Jurkat, Clone E6-1 (cell line): ENCODE measurements at places on chromosomes 1 and 21.
A peak's percentile ranks its signal among the peaks of the same experiment; 100 is the strongest.

DNA sequence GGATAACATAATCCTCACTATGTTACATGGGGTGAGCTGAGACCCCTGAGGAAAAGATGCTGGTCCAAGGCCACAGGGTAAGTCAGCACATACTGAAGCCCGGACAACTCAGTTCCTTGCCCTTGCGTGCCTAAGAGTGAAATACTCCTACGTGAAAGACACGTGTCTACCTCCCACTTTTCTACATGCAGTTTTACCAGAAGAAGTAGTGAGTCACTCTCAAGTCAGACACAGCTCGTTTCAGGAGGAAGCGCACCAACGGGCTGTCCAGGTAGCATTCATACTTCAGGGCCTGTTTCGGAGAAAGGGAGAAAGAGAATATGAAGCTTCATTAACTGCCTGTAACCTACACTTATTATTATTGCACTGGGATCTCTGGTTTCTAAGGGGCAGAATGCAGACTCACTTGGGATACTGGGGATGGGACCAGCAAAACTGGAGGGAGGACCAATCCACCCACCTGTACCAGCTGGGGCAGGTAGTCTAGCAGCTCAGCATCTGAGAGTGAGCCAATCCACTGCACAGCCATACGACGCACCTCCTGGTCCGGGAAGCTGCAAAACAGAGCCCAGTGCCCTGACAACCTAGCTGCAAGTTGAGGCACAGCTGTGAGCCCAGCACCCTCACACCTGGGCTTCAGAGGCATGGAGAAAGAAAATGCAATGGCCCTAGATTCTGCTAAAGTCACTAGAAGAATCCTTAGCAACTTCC is 32.4 kb upstream of the PPP1R15B start:
- DNase-seq = no peak

- DNase-seq = no peak
Observed at GRCh38 chr1:109887271-109887670, 23.4 kb upstream of the CSF1 start.

GRCh38 chr1:91123319-91123718 is 101.5 kb upstream of the ZNF644 start:
- DNase-seq = no peak

GRCh38 chr1:159921700-159922504 is 3.4 kb downstream of the TAGLN2 start:
- no peak for DNase-seq

DNA sequence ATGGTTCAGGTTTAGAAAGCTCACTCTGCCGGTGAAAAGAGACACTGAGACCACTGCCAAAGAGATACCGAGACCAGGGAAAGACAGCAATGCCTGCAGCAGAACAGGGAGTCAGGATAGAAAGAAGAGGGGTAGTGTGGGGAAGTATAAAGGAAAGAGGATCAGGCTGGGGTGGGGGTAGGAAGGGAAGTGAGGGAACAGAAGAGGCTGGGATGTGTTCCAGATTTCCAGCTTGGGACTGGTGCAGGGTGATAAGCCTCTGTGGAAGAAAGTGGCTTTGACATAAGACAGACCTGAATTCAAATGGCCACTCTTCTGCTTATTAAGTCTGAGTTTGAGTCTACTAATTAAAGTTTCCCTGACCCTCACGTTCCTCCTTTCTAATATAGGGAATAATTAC is 105.9 kb downstream of the PIK3R3 start:
- DNase-seq = no peak

DNA sequence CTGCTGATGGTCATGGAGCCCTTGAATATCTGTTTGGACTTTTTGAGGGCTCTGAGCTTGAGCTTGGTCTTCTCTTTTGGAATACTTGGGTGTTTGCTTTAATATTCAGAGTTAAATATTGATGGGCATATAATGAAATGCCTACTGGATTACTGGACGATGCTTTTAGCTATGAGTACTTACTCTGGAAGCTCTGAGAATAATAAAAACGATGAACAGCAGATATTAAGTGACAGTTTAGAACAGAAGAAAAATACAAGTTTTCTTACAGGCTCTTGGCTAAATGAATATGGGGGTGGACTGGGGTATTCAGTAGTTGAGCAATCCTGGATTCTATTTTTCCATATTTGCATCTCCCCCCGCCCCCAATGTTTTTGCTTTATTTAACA is 20.7 kb downstream of the GALNT2 start:
- no peak for DNase-seq

DNA sequence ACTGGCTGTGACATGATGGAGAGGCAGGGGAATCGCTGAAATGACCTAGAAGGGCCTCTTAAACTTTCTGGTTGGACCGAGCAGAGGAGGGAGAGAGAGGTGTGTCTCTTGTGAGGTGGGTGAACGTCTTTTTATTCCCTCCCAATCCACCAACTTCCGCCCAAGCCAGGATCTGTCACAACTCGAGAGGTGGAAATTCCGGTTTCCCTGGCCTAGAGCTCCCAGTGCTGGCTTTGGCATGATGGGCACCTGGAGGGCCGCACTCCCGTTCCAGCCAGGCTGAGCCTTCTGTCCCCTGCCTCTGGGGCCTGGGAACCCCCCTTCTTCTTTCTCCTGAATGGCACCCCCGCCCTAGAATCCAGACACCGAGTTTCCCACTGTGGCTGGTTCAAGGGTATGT is at the start of gene SEMA4A:
SEMA4A (plus strand) TSS at position 224 of the 400 bp plus-strand sequence. CDS start 994 bp downstream, outside the sequence.
- no peak for DNase-seq

- peak; percentile 8 for DNase-seq
Observed at GRCh38 chr1:96927125-96927524, 205.5 kb downstream of the PTBP2 start.

- no peak for DNase-seq
Observed at GRCh38 chr1:45221716-45222115, 15.3 kb upstream of the ZSWIM5 start.

DNA sequence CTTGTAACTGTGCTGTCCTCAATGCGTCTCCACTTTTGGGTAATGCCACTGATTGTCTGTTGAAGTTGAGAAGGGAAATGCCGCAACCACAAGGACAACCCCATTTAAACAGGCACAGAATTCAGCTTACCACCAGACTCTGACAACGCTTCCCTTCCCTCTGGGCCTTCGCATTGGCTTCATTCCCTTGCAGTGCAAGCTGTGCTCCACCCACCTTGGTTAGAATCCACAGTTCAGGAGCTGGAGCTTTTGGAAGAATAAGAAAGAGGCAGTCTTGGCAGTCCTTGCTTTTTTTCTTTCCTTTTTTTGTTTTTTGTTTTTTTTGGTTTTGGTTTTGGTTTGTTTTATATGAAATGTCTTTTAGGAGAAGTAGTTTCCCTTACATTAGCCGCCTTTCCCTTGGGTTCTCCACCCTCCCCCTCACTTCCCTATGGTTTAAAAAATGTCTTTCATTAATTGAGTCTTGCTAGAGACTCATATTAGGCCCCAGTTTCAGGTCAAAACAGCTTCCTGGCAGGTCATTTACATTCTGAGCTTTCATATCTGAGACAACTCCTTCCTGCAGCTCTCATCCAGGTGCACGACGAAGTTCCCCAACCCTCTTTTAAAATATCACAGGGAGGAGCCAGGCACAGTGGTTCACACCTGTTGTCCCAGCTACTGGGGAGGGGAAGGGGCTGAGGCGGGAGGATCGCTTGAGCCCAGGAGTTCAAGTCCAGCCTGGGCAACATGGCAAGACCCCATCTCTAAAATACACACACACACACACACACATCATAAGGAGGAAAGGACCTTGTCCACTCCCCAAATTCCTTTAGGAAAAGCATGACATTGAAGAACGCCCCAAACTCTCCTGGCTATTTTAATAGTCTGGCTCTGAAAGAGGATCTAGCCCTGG is 20.7 kb upstream of the LAX1 start:
- peak; percentile 73 for DNase-seq

DNA sequence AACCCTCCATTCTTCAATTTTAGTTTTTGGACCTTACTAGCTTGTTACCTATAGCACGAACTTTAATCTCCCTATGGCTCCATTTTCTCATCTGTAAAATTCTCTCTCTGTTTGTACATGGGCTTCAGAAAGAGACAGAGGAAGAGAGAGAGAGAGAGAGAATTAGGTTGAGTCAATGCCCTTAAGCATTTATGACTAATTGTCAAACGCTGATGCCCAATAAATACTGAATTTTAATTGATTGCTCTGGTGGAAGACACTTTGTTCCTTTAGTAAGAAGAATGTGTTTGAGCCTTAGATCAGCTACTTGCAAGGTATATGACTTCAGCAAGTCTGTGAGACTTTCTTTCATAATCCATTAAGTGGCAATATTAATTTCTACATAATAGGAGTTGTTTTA is 743.1 kb upstream of the ADGRL4 start:
- DNase-seq = no peak

DNA sequence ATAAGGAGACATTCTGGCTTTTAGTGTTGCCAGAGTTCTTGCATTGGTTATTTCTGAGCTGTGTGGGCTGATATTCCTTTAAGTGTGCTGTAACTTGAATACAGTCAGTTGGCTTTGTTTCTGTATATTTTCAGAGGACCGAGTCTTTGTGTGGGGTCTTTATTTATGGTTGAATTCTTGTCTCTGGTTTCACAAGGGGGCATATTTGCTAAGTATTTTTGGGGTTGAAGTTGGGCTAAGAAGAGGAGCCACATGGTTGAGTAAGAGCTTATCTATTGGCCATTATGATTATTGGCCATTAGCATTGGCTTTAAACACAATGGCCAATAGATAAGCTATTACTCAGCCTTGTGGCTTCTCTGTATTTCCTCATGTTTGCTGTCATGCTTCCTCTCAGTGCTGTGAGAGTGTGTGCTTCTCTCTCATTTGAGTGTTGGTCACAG is 26.3 kb upstream of the PTGFR start:
- no peak for DNase-seq

- no peak for DNase-seq
Observed at GRCh38 chr1:204714861-204715511, 29.4 kb upstream of the LRRN2 start.

DNA sequence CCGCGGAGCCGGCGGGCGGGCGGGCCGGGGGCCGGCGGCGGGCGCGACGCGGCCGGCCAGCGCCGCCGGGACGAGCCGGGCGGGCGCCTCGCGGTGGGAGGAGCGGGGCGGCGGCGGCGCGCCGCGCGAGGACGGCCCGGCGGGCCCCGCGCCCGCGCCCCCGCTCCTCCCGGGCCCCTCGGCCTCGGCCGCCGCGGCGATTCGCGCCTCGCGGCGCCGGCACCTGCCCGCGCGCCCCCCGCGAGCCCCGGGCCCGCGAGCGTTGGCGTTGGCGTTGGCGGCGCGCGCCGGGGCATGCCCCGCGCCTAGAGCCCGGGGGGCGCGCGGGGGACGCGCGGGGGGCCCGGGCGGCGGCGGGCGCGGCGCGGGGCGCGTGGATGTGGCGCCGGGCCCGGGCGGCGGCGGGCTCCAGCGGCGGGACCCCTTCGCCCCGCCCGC is at the start of gene SKI:
SKI (plus strand) TSS at position 163 of the 438 bp plus-strand sequence. CDS start 448 bp downstream, outside the sequence.
- no peak for DNase-seq

DNA sequence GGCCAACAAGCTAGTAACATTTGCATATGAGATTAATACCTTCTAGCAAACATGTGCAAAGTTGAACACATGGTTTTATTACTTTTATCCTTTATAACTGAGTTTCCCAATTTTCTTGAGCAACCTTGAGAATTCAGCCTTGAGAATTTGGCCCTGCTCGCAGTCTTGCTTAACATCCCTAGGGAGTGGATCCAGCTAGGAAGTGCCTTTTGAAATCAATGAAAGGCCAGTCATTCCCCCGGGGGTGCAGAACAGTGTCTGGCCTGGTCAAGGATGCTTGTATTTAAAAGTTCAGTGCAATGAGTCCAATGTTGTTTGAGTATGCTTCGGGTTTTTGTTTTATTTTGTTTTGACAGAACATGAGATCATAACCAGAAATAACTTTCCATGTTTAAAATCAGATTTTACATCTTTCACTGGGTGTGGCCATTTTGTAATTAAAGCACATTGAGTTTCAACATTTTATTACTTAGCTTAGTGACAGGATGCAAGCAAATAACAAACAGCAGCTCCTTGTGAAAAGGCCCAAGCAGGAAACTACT is 16.7 kb downstream of the PALMD start:
- DNase-seq = no peak

- DNase-seq = no peak
Observed at GRCh38 chr1:76218888-76219287, 144.3 kb downstream of the ST6GALNAC3 start.
